AG09319 (cell line): ENCODE measurements at places on chromosomes 4 and X.

GRCh38 chr4:61385256-61385655 lies 185.1 kb downstream of the ADGRL3 start:
- no peak for DNase-seq

DNA sequence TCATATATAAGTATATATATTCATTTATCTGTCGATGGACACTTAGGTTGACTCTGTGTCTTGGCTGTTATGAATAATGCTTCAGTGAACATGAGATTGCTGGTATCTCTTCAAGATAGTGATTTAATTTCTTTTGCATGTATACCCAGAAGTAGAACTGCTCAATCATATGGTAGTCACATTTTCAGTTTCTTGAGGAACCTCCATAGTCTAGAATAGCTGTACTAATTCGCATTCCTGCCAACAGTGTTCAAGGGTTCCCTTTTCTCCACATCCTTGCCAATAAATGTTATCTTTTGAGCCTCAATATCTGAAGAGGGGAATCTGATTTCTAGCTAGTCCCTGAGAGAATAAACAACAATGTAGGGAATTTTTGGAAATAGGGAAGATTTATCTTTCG lies 32.4 kb upstream of the CCNG2 start:
- no peak for DNase-seq

- DNase-seq, result no peak
Measured at GRCh38 chrX:68490644-68491043, 8.2 kb upstream of the YIPF6 start.

- DNase-seq, result no peak
Measured at GRCh38 chr4:87950493-87950892, 25.0 kb upstream of the SPP1 start.

DNA sequence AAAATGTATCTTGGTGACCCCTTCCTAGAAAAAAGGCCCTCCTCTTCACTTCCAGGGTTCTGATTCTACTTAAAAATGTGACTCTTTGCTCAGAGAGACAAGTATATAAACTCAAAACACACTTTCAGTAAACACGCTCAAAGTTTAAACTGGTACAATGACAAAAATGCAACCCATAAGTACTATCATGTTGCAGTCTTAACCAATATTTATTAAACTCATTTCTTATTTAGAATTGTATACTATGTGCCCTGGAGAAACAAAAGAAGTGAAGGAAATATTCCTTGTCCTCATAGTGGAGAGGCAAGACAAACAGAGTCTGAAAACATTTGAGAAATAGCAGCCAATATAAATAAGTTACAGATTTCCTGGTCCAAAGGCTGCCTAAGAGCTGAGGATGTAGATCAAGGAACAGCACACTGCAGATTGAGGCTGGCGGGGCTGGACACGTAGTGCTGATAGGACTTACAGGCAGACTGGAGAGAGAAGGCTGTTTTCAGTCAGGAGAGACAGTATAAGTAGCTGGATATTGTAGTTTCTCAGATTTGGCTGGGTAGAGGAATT lies 39.1 kb upstream of the ANXA3 start:
- peak; percentile 16 for DNase-seq

DNA sequence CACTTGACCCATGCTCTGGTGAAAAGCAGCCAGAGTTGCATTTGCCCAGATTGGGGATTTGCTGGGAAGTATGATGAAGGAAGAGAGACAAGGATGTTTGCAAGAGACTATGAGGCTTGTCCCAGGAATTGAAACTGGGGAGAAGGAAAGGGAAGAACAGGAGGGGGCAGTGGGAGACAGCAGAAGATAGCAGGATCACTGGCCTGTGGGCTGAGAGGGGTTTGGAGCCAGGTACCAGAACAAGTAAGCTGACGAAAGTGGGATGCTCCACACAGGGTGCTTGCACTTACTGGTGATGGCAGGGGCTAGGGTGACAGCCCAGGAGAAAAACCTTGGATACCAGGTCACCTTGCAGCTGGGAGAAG lies 3.4 kb upstream of the LETM1 start:
- no peak for DNase-seq

GRCh38 chrX:149398027-149398426 lies 107.1 kb downstream of the IDS start:
- no peak for DNase-seq

DNA sequence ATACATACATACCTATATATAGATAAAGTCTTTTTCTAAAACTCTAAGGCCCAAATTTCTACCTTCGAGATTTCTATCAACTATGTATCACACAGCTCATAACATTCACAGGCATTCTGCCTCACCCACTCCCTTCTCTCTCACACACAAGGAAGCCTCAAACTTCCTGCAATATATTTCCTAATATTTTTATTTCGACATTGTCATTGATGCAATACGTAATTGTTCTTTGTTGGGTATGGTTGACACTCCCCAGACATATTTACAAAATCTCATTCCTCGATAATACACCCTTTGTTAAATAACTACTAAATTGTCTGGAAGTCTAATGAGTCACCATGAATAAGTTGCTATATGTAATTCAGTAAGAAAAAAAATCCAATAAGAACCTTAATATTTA lies 143.5 kb downstream of the HNRNPD start:
- DNase-seq, result no peak

DNA sequence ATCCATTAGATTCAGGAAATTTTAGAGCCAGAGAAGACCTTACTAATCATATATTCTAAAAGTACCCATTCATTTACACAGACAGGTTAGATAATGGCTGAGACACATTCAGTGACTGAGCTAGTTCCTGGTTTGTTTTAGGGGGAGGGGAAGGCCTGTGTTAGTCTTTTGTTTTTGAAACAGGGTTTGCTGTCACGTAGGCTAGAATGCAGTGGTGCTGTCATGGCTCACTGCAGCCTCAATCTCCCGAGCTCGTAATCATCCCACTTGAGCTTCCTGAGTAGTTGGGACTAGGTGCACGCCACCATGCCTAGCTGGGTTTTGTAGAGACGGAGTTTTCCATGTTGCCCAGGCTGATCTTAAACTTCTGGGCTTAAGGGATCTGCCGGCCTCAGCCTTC lies 10.1 kb downstream of the RBPJ start:
- DNase-seq, result no peak

GRCh38 chr4:143375326-143376073 lies 38.8 kb downstream of the GAB1 start:
- DNase-seq, result no peak

DNA sequence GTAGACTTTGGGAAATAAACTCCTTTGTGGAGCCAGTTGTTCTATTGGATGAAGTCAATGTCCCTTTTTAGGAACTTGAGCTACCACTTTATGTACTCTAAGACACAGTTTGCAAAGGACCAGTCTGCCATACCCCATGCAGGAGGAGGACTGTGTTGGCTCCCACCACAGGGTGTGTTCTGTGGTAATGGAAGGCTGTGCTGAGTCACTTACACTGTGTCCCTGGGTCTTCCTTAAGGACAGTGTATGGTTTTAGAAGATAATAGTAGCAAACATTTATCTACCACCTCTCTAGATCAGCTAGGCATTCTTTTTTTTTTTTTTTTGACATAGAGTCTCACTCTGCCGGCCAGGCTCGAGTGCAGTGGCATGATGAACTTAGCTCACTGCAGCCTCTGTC lies 184.0 kb upstream of the PGRMC2 start:
- DNase-seq, result no peak

DNA sequence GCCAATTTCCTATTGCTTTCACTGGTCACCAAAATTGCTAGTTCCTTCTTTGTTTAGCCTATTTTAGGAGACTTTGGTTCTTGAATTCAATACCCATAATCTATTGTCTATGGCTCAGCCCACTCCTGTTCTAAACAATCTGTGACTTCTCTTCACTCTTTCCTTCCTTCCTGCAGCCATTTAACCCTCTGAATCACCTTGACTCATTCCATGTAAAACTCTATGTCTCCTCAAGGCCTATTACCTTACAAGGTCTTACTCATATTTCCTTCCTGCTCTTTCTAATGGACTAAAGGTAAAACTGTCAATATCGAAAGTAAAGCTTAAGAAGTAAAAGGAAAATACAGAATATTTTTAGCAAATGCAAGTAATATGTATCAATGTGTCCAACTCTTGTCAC lies 301.6 kb downstream of the ARHGAP24 start:
- DNase-seq, result no peak

DNA sequence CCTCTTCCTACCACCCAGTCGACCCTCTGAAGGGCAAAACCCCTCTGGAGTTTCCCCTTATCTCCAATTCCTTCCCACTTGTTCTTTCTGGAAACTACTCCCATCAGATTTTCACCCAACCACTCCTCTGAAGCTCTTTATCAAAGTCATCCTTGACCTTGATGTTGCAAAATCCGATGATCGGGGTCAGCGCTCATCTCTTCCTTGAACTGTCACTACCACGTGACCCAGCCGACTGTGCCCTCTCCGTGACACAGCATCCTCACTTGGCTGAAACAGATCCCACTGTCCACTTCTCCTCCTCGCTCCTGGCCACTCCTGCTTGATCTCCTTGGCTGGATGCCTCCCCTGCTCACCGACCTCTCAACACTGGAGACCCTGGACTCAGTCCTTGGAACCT lies 1.1 kb downstream of the CFAP99 start:
- DNase-seq, result no peak

GRCh38 chr4:140408974-140409373 lies 18.5 kb downstream of the CLGN start:
- DNase-seq, result no peak
